ENCODE measurements at places on chromosomes 3 and 15.

- no peak for DNase-seq
Measured at GRCh38 chr3:56369914-56370313, 98.4 kb downstream of the ERC2 start.

- peak; percentile 76 for DNase-seq
Measured at GRCh38 chr3:177595530-177596188, 398.4 kb upstream of the TBL1XR1 start.

DNA sequence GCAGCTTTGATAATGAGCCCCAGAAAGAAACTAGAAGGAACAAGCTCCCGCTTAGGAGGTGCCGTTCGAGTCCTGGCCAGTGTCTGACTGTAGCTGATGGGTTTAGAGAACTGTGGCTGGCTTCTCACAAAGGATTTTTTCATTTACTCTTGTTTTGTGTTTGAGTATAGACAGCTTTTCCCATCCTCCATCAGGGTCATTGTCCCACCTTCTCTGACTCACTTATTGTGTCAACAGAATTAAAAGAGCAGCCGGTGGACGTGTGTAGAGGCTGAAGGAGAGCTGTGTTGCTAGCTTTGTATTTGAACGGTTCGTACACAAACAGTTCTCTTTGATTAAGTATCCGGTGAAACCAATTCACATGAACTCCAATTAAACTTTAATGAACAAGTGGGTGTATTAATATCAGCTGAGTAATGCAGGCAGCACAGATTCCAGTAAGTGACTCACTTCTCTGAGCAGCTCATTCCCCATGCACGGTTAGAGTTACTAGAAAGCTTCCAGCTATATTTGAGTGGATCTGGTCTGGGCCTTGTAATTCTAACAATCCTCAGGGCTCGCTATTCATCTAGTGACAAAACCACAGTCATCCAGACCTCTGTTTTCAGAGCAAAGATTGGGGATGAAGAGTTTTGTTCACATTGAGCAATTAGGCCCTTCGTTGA lies 141.0 kb downstream of the LPP start:
- DNase-seq = peak; percentile 96

GRCh38 chr3:76400141-76400540 lies 614.8 kb upstream of the ZNF717 start:
- peak; percentile 53 for DNase-seq

- no peak for DNase-seq
Measured at GRCh38 chr3:141058996-141059395, 7.8 kb downstream of the SPSB4 start.
